ENCODE measurements at places on chromosomes 5 and 9. TPM values are rescaled to one million over a fixed set of nuclear protein-coding genes. Genes with fewer than 3 reads are reported as not detected.

Gene NUTM2G
- total RNA-seq = not detected

Gene RPL37
- 601 TPM for total RNA-seq

Gene GBGT1
- total RNA-seq = 6.4 TPM

Gene SLC36A3
- total RNA-seq = not detected

Gene FOXI1
- total RNA-seq = not detected

Gene SLC9A3
- 0.91 TPM for total RNA-seq

Gene PLGRKT
- total RNA-seq = 39.8 TPM

Gene TRIM7
- 10.8 TPM for total RNA-seq

Gene SLC1A1
- 2.5 TPM for total RNA-seq

Gene RETREG1
- total RNA-seq = 272 TPM

Gene CCL27
- not detected for total RNA-seq

Gene FAT2
- not detected for total RNA-seq

- no peak for DNase-seq
Measured at GRCh38 chr9:114288193-114289091, 34.5 kb upstream of the ORM1 start.

DNA sequence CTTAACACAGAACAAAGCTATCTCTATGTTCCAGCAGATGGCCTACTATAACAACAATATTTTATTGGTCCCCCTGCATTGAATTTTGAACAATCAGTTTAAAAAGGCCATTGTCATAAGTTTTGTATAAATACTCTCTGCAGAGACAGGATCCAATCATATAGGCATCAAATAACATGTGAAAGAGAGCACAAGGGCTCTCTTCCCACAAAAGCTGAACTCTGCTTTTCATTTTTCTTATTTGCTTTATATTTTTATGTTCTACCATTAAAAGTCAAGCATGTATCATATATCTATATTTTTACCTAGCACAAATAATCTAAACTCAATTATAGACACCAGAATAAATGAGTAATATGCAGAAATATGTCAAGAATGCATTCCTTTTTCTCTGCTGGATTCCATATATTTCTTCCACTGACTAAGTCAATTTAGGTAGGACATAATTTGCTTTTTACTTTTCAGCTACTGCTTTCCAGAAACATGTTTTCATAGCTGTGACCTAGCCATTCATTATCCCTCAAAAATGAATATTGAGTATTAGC, 143.6 kb downstream of the CDH9 start:
- DNase-seq = no peak

DNA sequence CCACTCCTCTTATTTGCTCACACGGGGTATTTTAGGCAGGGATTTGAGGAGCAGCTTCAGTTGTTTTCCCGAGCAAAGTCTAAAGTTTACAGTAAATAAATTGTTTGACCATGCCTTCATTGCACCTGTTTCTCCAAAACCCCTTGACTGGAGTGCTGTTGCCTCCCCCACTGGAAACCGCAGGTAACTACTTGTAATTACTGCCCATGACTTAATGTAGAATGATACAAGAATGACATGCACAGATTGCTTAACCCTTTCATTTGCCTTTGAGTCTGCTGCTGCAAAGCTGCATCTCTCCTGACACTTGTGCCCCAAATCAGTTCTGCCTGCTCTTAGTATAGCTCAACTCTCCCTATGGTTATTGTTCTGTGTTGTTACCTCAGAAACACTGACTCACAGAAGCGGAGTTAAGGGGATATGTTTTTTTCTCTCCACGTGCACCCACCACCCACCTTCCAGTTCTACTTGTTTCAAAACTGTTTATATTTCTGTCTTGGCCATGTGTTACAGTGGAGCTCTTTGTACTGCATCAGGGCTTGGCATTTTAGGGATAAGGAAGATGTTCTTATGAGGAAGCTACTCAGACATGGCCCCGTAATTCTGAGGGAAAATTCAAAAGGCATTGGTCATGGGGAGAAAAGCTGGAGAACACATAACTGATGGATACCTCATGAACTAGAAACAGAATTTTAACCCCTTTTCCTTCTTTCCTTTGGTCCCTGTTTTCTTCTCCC, 2.3 kb downstream of the ADRB2 start:
- no peak for DNase-seq

- DNase-seq = no peak
Measured at GRCh38 chr5:120293796-120294195, 170.3 kb upstream of the PRR16 start.

DNA sequence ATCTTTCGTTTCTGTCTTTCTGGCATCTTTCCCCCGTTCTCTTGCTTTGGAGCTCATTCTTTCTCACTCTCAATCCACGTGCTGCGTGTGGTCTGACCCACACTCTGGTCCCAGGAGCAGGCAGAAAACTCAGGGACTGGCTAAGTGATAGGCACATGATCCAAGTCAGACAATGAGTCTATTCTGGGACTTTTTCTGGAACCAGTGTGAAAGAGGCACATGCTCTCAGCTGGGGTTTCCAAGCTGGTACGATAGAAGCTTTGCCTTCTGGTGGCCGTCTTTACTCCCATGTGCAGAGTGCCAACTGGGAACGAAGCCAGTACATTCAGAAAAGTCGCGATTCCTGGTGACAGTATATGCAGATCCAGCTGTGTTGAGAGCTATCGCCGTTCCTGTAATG, 94.4 kb downstream of the PDZD2 start:
- no peak for DNase-seq

GRCh38 chr5:132375957-132376356, 6.4 kb downstream of the SLC22A5 start:
- DNase-seq = no peak

- DNase-seq = no peak
Measured at GRCh38 chr5:99369797-99370593, 441.2 kb upstream of the CHD1 start.

DNA sequence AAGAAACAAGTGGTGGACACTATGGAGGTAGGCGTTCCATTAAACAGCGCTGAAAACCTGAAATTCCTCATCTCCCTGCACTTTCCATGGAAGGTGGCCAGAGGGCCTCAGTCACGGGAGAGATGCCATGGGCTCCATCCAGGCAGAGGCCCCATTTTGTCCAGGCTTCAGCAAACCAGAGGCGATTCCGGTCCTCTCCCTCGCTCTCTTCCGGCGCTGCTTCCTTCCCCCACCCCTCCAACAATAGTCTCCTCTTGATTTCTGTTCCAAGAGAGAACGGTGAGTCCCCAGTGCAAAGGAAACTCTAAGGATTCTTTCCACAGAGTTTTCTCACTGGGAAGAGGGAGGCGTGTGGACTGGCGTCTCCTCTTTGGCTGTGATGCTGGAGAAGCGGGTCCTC, 7.5 kb downstream of the ZNF366 start:
- DNase-seq = peak; percentile 61

DNA sequence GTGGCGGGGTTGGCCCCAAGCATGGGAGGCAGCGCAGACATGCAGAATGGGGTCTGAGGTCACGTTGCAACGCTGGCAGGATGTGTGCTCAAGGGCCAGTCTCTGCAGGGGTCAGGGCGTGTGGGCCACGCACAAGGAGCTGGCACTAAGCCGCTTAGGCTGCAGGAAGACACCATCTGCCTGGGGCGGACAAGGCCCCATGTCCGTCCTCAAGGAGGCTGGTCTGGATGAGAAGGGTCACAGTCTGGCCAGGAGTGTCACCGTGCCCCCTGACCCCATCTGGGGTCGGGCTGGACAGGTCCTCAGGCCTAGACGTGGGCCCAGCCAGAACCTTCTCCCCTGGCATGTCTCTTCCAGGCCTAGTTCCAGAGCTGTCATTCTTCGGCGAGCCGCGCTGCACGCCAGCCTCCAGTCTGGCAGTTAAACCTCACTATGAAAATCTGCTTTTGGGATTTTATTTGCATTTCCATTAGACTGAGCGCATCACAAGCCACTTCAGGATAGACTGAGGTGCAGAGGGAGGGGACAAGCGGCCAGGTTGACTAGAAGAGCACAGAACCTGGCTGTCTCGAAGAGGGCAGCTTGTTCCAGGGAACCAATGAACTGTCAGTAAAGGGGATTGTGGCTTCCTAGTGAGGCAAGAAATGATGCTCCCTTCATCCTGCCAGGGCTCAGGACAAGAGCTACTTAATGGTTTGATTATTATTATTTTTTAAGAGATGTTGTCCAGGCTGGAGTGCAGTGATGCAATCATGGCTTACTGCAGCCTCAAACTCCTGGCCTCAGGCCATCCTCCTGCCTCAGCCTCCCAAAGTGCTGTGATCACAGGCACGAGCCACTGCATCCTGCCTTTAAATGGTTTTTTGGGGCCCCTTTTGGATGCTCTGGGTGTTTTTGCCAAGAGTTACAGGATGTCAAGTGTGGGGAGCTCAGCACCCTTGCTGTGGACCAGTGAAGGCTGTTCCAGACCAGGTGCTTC, 4.3 kb downstream of the BRD3OS start:
- no peak for DNase-seq

- no peak for DNase-seq
Measured at GRCh38 chr9:75085640-75086039, 2.3 kb downstream of the NMRK1 start.

DNA sequence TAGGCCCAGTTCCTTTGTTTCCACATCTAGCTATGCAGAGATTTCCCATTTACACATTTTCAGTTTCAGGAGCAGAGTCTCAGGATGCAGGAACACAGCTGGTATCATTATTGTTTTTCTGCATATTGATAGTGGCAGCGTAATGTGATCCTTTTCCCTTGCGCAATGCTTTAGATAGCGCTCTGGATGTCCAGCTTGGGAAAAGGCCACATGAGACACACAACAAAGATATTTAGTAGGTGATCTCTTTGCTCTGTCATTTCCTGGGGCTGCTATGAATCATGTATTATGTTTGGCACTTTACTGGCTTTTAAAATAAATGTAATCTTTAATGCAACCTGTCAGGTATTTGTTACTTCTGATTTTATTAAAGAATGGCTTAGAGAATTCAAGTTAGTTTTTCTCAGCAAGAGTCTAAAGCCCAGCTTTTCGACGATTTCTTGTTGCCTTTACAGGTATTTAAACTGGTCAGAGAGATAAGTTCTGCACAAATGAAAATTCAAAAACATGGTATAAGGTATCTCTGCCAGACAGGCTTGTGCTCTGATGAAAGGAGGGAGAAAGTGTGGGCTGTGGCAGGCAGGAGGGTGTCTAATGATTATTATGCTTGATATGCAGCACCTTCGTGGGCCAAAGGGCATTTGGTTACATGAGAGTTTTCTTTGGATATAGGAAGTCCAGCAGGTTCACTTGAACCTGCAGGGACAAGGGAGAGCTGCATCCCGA, 42.2 kb downstream of the PTTG1 start:
- DNase-seq = no peak

GRCh38 chr9:135218331-135219225, 131.1 kb downstream of the OLFM1 start:
- no peak for DNase-seq

- no peak for DNase-seq
Measured at GRCh38 chr5:36300927-36301540, 668 bp downstream of the RANBP3L start.

- no peak for DNase-seq
Measured at GRCh38 chr5:14928661-14929060, 57.1 kb upstream of the ANKH start.

DNA sequence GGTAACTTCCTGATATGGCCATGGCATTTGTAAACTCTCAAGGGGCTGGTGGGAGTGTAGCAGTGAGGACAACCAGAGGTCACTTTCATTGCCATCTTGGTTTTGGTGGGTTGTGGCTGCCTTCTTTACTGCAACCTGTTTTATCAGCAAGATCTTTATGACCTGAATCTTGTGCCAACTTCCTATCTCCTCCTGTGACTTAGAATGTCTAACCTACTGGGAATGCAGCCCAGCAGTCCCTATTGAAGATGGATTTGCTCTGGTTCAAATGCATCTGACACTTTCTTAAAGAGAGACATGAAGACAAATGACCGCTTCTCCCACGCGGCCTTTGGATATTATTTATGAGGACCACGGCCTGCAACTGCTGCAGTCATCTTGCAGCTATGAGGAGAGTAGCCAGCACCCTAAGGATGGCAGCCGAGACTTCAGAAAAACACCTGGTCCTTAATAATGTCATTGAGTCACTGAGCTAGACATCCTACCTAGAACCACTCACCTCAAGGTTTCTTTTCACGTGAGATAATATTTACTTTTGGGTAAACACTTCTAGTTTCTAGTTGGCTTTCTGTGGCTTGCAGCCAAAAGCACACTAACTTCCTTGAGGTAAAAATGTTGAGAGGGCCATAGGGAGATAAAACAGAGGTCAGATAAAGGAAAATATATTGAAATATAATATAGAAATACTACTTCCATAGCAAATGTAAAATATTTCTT, 28.2 kb downstream of the CETN3 start:
- DNase-seq = no peak

DNA sequence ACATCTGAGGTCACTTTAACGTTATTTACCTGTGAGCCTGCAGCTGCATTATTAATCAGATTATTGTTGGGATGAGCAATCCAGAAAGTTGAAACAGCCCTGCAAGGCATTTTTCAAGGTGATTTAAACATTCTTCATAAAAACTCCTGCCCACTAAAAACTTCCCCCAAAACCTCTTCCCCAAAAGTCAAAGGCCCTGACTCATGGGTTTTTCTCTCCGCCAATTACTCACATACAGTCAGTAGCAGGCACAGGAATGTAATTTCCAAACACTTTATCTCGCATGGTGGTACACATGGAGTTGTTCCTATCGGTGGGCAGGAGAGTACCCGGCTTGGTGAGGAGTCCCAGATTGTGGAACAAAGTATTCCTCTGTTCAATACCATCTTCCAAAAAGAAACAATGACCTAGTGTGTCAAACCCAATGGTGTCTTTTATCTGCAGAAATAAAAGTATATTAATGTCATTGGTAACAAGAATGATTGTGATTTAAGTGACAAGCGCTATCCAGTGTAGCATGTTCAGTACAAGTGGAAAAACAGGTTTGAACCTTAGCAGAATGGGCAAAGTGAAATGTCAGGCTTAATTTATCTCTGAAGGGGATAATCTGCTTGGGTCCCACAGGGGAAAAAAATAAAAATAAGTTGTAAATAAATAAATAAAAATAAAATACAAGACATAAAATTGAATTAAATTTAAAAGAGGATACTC, 38.3 kb downstream of the CEMIP2 start:
- no peak for DNase-seq

GRCh38 chr5:113606298-113607134, 93.0 kb downstream of the YTHDC2 start:
- DNase-seq = no peak

GRCh38 chr5:57725658-57726504, 243.3 kb upstream of the ACTBL2 start:
- DNase-seq = no peak

- no peak for DNase-seq
Measured at GRCh38 chr9:109141375-109141774, 21.6 kb upstream of the TMEM245 start.

GRCh38 chr5:143314099-143314498, 89.4 kb downstream of the NR3C1 start:
- no peak for DNase-seq

GRCh38 chr5:168755548-168756093, 176.5 kb upstream of the PANK3 start:
- DNase-seq = no peak

GRCh38 chr5:79578876-79579275, 33.4 kb upstream of the TENT2 start:
- no peak for DNase-seq

Data from Right ventricle myocardium superior (tissue), 1 donor.